ENCODE measurements at places on chromosomes 6 and 20. TPM values are rescaled to one million over a fixed set of nuclear protein-coding genes. Genes with fewer than 3 reads are reported as not detected.
A peak's percentile ranks its signal among the peaks of the same experiment; 100 is the strongest.

The HTR1B gene
- not detected for total RNA-seq

The METTL24 gene
- not detected for total RNA-seq

The RAET1L gene
- total RNA-seq, result not detected

The GSTA3 gene
- not detected for total RNA-seq

The TMEM151B gene
- total RNA-seq, result 0.07 TPM

The RUNX2 gene
- total RNA-seq, result 33.4 TPM

The SRXN1 gene
- total RNA-seq, result 14.1 TPM

DNA sequence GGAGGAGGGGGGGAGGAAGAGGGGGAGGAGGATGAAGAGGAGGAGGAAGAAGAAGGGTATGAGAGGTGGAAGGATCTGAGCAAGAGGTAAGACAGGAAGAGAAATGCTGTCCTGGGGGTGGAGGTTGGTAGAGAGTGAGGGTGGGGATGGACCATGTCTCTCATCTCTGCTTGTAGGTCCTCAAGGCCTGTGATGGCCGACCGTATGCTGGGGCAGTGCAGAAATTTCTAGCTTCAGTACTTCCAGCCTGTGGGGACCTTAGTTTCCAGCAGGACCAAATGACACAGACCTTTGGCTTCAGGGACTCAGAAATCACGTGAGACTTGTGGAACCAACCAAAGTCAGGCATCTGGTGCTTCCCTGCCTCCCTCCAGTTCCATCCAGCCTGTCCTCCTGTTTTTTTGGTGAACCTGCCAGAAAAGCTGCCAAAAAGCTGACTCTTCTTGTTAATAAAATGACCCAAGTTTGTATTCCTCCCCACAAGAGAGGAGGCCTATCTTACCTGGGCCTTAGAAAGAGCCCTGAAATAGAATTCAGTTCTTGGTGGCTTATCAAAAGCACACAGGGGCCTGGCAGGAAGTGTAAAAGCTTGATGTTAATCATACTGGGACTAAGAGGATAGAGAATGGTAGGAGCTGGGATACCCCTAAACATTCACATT lies 2.5 kb upstream of the C4A start:
- DNase-seq, result no peak

DNA sequence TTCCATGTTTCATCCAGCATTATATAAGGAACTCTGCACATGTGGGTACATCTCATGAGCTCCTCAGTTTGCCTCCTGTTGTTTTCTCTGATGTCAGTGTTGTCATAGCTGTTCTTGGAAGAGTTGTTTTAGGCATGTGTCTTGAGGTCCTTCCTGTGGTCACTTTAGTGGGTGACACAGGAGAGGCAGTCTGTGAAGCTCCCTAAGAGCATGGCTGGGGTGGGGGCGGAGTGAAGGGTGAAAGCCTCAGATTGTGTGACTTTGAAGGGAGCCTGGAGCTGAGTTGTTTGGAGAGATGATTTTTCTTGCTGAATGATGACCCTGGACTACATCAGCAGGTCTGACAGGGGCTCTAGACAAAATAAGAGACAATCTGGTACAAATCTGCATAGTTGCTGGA lies 37.7 kb downstream of the PPP1R14C start:
- no peak for DNase-seq

DNA sequence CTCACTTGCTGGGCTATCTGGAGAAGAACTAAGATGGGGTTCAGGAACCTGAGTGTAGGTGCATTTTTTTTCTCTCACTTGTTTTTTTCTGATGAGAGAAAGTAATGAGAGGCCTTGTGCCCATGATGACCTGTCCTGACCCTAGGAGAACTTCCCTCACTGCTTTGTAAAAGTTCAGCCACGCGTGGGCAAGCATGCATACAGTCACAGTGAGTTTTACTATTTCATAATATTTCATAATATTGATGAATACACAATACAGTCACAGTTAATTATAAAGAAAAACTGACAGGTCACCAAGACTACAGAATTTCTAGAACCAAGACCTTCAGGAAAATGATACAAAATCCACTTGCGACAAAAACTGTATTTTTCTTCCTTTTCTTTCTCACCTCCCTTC lies 111.8 kb downstream of the MAP7 start:
- no peak for DNase-seq

- DNase-seq, result no peak
Measured at GRCh38 chr6:14373648-14374437, 256.3 kb downstream of the CD83 start.

GRCh38 chr6:13488896-13489237 lies 1.5 kb upstream of the GFOD1 start:
- no peak for DNase-seq

- DNase-seq, result peak; percentile 80
Measured at GRCh38 chr6:169831450-169832246, 80.2 kb downstream of the ERMARD start.

- DNase-seq, result peak; percentile 68
Measured at GRCh38 chr20:53146201-53146891, 174.2 kb downstream of the TSHZ2 start.

DNA sequence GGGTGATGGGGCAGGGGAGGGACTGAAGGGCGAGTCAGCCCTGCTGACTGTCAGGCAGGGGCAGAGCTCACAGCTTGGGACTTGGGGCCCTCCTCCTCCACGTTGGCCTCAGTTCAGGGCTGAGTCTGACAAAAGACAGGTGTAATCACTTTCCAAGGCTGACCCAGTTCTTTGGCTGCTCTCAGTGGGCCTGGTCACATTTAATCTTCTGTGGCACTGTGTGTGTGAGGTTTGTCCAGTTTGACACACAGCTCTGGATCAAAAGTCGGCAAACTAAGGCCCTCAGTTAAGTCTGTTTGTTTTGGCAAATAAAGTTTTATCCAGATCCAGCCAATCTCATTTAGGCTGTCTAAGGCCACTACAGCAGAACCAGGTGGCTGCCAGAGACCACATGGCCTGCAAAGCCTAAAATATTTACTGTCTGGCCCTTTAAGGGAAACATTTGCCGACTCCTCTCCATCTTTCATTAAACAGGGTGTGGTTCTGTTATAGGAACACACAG lies 5.1 kb upstream of the MAP1LC3A start:
- no peak for DNase-seq

- DNase-seq, result no peak
Measured at GRCh38 chr20:40470445-40471260, 218.4 kb downstream of the MAFB start.

GRCh38 chr20:51600016-51600420 lies 57.5 kb upstream of the NFATC2 start:
- peak; percentile 33 for DNase-seq

GRCh38 chr6:42511803-42512422 lies 51.9 kb upstream of the UBR2 start:
- DNase-seq, result no peak

DNA sequence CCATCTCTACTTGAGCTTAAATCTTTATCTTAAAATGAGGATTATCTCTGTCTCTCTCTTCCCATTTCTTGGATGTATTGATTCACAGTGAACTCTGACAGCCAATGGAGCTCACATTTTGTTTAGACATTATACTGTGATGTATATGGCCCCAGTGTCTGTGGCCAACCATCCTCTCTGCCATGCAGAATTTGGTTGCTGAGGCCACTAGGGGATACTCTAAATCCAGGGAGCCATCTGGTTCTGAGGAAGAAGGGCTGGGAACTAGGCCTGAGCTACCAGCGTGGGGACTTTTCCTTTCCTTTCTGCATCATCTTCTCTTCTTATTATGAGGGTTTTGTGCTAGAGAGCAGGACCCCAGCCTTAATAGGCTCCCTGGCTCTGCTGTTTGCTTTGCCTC lies 59.1 kb upstream of the RIPOR2 start:
- DNase-seq, result no peak

DNA sequence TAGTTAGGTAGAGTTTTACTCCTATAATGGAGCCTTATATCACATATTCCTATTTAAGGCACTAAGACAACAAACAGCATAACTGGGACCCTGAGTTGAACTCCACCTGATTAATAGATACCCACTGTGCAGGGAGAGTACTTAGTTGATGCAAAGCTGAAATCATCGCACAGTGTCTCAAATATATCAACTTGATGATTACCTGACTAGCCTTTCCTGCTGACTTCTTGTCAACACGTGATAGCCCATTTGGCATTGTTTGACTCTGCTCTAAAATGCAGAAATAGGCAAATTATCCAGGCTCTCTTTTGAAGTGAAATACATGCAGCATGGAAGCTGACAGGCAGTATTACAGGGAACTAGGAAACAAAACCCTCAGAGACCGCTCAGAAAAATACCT lies 154.6 kb upstream of the HDAC2 start:
- DNase-seq, result no peak

GRCh38 chr6:40733770-40734396 lies 146.7 kb upstream of the LRFN2 start:
- DNase-seq, result no peak

DNA sequence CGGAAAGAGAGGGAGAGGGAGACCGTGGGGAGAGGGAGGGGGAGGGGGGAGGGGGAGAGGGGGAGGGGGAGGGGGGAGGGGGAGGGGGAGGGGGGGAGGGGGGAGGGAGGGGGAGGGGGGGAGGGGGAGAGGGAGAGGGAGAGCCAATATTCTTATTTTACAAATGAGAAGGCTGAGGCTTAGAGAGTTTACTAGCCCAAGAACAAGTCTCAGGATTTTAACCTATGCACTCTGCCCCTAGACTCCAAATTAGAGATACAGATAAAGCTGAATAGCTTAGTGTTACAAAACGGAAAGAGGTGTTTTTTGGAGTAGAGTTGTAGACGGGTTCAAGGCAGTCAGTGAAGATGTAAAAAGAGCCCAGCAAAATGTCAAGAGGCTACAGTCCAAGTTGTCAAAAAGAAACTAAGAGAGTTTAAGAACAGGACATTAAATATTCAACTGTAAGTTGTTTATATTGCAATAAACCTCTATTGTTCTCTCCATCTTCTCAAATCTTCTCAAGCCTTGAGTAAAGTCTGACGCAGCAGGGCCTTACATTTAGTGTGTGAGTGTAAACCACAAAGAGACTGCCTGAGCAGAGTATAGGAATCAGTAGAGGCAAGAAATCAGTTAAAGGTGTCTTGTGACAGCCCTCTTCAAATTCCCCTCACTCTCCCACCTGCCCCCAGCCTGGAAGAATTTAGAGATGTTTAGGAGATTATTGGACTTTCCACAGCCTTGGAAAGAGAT lies 34.9 kb upstream of the AKIRIN2 start:
- peak; percentile 33 for DNase-seq

DNA sequence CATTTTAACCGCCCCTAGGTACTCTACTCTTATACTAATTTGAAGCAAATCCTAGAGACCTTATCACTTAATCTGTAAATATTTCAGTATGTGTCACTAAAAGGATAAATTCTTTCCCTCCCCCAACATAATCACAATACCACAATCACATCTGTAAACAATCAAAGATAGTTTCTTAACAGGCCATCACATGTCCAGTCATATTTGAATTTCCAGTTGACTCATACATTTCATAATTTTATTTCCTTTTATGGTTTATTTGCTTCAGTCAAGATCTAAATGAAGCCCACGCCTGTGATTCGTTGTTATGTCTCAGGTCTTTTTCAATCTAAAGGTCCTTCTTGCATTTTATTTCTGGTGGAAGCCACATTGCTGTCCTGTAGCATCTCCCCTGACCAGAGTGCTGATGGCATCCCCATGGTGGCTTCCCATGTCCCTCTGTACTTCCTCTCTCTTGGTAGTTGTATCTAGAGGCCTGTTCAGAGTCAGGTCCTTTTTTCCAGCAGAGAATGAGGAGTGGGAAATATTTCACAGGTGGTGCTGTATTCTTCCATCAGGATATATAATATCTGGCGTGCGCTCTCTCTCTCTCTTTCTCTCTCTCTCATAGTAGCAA lies 128.6 kb upstream of the SLC22A23 start:
- no peak for DNase-seq

DNA sequence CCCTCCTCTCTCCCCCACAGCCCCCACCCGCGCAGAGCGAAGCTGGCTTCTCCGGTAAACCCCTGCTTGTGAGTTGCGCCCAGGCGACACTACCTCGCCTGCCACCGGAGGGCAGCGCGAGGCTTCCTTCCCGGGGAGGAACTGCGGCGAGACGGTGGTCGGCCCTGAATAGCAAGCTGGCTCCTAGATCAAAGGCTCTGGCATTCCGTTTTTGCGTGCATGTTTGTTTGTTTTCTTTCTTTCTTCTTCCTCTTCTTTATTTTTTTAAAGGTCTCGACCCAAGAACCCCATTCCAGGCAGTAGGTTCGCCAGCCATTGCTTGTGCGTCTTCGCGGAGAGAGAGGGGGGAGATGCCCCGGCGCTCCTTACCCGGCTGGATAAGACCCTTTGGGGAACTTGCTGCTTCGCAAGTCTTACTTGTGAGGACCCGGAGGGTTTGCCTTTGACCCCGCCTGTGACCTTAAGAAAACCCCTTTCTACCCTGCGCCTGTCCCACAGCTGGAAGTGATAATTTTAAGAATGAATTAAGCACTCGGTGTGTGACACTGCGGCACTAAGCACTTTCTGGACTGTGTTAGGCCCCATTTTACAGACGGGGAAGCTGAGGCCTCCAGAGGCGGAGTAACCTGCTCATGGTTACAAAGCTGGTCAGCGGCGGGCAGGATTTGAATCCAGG lies 92.7 kb upstream of the SIRPA start:
- DNase-seq, result peak; percentile 56

DNA sequence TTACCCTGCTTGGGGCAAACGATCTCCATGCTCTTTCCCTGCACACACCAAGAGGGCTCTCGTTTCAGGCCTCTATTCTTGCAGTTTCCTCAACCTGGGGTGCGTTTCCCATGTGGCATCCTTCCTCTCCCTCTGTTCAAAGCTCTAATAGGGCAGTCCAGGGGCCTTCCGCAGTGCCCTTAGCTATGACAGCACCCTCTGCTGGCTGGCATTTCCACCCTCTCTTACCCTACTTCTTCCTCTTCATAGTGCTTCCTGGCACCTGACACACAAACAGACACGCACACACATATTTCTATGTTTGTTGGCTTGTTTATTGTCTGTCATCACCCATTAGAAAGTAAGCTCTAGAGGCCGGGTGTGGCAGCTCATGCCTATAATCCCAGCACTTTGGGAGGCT lies 294.0 kb downstream of the CLIC5 start:
- DNase-seq, result no peak

DNA sequence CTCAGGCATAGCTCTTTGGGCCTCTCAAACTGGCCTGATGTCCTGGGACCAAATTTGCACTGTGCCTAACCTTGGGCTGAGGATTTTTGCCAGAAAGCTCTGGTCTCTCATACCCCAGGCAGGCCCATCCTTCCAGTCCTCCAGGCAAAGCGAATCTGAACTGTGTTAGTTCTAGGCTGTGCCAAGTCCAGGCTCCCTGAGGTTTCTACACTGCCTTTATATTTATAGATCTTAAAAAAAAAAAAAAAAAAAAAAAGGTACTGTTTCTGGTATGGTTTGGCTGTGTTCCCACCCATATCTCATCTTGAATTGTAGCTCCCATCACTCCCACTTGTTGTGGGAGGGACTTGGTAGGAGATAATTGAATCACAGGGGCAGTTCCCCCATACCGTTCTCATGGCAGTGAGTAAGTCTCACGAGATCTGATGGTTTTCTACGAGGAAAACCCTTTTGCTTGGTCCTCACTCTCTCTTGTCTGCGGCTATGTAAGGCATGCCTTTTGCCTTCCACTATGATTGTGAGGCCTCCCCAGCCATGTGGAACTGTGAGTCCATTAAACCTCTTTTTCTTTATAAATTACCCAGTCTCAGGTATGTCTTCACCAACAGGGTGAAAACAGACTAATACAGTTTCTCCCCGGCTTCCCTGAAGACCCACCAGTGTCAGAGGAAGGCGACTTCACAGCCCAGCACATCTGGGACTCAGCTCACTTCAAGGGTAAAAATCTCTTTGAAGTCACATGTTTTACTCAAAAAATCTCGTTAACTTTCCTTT lies 39.0 kb upstream of the TBXT start:
- no peak for DNase-seq
